ENCODE measurements at places on chromosomes 13 and 19.
A peak's percentile ranks its signal among the peaks of the same experiment; 100 is the strongest.

- no peak for DNase-seq
These were observed 46.1 kb downstream of the ZDHHC20 start for GRCh38 chr13:21413013-21413412.

GRCh38 chr13:59229861-59230260, 933.9 kb downstream of the DIAPH3 start:
- no peak for DNase-seq

DNA sequence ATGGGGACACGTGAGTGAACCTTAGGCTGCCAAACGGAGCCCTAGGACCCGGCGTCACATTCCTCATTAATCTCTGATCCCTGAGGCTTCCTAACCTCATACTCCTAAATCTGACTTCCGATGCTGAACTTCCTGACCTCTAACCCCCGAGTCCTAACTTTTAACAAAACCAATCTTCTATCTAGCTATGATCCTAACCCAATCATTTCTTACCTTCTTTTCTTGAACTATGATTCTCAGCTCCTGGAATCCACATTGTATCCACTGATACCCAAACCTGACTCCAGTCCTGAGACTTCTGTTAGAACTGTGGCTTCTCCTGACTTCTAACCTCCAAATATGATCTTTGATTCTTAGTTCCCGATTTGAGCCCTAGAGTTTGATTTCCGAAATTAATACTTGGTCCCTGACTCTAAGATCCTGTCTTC, 447 bp downstream of the NFKBIB start:
- DNase-seq, result no peak

DNA sequence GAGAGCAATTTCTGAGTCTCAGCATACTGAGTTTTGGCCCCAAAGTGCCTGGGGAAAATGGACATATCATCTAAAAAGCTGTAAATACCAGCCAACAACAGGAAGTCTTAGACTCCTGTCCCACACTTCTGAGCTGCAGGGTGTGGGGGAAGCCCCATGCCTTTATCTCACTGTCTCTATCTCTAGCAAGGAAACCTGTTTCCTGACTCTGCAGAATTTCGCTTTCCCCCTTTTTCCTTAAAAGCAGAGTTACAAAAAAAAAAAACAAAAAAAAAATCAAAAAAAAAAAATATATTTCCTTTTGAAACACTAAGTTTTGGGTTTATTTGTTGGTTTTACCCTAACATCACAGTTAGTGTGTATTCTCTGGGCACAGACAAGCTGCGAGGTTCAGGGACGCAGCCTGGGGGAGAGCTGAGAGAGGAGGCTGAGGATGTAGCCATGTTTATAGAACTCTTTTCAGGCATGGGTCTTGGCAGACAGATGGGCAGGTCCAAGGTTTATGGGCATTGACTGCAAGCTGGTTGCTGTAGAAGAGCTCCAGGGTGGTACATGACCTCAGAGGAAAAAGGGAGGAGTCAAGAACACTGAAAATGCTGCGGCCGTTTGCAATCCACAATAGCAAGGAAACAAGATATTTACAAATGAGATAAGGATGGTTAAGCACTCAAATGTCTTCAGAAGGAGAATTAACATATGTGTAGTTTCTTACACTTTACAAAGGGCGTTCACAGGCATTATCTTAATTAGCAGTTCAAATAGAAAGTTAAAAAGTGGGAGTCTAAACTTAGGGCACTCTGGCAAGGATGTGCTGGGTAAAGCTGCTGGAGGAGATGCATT, 4.9 kb downstream of the MBNL2 start:
- DNase-seq, result no peak

- DNase-seq, result peak; percentile 58
These were observed 21.4 kb upstream of the MICU2 start for GRCh38 chr13:21625366-21625765.

DNA sequence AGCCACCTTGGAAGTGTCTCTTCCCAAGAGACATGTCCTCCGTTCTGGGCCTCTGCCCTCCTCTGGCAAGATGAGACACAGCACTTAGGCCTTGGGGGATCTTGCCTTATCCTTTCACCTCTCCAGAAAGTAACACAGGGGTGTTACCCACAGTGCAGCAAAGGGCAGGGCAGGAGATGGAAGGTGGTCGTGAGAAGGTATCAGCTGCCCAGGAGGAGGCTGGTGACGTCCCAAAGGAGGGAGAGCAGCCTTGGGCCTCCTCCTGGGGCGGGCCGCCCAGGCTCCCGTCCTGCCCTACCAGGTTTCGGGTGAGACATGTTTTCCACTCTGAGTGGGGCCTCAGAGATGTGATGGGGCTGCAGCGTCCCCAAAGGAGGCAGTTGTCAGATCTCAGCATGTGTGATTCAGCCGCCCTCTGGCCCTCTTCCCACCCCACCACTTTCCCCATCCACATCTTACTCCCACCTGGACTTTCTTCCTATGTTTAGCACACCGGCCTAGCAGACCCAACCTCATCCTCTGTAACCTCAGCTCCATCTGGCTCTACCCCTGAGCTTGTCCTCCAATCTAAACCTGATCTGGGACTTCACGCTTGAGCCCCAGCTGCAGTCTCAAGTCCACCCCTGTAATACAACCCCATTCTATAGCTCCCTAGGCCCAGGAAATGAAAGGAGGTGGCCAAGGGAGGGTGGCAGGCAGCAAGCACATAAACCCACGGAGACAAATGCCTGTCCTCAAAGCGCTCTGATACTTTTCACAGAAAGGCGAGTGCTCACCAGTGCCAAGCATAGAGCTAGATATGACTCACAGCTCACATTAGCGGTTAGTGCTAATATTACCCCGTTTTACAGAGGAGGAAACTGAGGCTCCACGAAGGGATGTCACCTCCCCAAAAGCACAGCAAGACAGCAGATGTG, 9.3 kb downstream of the POU2F2 start:
- no peak for DNase-seq

- no peak for DNase-seq
These were observed 17.4 kb upstream of the FEM1A start for GRCh38 chr19:4774136-4774535.

- no peak for DNase-seq
These were observed 16.5 kb downstream of the NFIX start for GRCh38 chr19:13011653-13012389.

DNA sequence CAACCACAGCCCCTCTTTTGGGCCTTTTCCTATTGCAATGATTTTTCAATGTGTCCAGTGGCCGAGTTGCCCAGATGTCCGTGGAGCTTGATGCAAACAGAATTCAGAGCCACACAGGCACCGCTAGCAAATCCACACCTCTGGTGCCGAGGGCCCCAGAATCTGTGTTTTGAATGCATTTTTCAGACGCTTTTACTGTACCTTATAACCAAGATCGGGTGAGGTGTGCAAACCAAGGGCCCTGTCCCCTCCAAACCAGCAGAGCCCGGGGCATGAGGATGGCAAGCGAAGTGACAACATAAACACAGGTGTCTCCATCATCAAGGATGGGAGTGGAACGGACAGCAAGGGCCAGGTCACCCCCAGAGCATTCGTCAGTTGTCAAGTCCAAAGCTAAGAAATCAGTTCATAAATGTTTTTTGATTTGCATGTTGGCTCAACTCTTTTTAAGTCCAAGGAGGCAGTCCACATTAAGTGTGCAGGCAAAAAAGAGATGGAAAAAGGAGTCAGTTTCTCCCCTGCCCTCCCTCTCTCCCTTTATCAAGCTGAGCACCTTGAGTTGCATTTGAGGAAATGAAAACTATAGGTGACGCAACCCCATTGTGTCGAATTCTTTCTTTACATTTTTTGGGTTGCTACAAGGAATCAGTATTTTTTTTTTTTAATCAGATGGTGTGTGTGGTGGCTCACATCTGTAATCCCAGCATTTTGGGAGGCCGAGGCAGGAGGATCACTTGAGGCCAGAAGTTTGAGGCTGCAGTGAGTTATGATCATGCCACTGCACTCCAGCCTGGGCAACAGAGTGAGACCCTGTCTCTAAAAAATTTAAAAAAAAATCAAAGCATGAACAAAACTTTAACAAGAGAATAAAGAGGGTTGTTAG, 2.9 kb downstream of the CCDC8 start:
- no peak for DNase-seq

- no peak for DNase-seq
These were observed 13.5 kb upstream of the BSG start for GRCh38 chr19:558770-559439.

DNA sequence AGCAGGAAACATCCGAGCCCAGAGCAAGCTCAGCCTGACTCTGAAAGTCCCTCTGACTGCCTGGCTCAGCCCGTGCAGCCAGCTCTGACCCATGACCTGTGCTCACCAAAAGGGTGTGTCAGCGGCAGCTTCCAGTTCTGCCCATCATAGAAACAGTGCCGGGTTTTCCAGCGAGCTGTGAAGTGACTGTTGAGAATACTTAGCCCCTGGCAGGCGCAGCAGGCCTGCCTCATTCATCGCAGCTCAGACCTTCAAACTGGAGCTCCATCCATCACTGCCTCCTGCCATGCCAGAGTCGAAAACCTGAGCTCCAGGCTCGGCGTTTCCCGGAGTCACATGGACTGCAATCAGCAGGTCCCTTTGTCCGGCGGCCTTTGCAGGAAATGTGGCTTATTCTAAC, 16.3 kb upstream of the GSX1 start:
- no peak for DNase-seq

GRCh38 chr13:27534981-27535380, 84.6 kb upstream of the MTIF3 start:
- no peak for DNase-seq

GRCh38 chr19:2014731-2015607, 545 bp downstream of the BTBD2 start:
- DNase-seq, result no peak

All from NCI-H446 (cell line).